ENCODE measurements at places on chromosomes 16 and 17.

DNA sequence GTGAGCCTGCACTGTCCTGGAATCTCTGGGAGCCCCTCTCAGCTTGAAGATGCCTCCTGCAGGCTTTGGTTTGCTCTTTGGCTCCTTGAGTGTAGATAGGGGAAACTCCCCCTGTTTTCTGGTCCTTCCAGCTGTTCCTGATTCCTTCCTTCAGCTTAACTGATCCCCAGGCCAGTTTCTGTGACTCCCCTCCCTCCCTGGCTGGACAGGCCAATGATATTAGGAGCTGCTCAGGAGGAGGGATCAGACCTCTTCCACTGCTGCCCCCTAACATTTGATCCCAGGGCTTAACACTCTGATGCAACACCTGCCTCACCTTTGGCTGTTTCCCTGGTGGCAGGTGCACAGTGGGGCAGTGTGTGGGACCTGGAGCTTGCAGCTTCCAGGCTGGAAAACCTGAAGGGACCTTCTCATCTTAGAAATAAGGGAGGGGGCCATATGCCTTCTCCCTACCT lies at the start of gene TAC4:
TAC4 (minus strand) TSS at position 51 of the 455 bp plus-strand sequence. CDS start 52 bp downstream, outside the sequence.
- no peak for DNase-seq

GRCh38 chr17:67671493-67671892 lies 46.2 kb upstream of the NOL11 start:
- DNase-seq: no peak

DNA sequence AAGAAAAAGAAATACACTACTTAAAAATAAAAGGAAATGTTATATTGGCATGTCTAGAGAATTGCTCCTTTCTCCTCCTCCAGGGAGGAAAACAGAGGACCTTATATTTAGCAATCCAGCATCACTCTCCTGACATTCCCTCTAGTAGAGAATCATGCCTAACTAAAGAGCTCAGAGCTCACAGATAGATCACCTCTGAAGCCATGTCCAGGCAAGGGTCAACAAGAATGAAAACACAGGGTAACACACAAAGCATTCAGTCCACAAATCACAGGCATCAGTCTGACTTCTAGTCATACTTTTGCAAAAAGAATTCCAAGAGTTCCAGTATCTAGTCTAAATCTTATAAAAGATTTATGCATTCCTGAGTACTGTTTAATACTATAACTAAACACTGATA lies 4.4 kb upstream of the HASPIN start:
- no peak for DNase-seq

DNA sequence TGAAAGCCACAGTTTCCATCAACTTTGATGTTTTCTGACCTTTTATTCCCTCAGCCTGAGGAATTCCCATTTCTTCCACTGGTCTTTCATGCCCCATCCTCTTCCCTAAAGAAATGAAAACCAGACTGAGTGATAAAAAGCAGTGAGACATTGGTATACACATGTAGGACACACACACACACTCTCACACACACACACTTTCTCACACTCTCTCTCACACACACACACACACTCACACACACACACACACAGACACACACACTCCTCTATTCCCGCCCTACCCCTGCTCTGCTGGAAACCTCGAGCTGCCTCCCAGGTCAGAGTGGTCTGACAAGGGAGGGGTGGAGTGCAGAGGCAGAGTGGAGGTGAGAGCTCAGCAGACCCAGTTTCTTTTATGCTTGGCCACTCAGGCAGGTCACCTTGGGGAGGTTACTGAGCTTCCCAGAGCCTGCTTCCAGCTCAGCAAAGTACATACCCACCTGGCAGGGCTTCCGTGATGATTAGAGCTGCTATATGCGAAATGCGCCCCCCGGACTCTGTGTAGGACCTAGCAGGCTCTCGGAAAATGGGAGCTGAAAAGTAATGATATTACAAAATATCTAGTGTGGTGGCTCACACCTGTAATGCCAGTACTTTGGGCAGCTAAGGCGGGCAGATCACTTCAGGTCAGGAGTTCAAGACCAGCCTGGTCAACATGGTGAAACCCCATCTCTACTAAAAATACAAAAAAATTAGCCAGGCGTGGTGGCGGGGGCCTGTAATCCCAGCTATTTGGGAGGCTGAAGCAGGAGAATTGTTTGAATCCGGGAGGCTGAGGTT lies 30.7 kb downstream of the CCR7 start:
- no peak for DNase-seq

DNA sequence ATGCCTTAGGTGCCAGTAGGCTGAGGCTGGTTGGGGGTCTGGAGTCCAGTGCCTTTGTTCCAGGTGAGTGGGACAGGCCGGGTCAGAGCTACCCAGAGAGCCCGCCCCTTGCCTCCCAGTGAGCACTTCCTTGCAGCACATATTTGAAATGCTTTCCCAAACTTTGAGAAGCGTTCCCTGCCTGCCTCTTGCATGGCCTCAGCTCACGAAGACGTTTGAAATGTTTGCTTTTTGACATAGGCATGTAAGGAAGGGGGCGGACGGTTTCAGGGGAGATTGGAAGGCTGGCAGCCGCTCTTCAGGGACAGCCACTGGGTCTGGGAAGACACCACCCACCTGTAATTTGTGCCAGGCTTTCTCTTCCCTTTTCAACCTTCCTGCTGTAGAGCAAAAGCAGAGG lies 5.1 kb upstream of the FOXL1 start:
- DNase-seq: no peak

- no peak for DNase-seq
Measured at GRCh38 chr17:51200295-51200694, 34.1 kb downstream of the NME2 start.

DNA sequence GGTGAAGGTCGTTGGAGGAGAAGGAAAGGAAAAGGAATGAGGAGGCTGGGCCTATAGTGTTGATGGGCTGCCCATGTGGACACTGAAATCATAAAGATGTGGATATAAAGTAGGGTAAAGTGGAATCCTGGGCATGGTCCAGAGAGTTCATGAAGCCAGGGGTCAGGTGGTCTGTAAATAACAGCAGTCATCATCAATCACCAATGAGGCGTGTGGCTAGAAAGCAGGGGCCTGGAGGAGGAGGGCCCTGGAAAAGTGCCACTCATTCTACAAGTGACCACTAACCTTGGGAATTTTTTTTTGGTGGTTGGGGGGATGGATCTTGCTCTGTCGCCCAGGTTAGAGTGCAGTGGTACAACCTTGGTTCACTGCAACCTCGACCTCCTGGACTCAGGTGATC lies 115.3 kb upstream of the NOL11 start:
- no peak for DNase-seq

DNA sequence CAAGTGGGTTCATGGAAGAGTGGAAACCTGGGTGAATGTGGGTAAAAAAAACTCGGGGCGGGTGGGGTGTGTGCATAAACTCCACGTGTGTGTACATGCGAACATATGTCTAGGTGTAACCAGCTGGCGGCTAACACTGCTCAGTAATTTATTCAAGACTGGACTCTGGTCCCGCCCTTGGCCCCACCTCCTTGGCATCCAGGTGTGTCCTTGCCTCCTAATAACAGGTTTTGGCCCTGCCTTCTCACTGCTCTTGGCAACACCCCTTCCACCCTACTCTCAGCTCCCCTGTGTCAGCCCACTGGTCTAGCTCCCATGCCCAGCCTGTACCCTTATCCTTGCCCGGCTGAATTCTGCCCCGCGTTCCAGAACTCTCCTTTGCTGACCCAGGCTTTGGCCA lies 8.3 kb downstream of the FLII start:
- DNase-seq: no peak

GRCh38 chr17:21012736-21013135 lies 30.1 kb downstream of the USP22 start:
- no peak for DNase-seq

DNA sequence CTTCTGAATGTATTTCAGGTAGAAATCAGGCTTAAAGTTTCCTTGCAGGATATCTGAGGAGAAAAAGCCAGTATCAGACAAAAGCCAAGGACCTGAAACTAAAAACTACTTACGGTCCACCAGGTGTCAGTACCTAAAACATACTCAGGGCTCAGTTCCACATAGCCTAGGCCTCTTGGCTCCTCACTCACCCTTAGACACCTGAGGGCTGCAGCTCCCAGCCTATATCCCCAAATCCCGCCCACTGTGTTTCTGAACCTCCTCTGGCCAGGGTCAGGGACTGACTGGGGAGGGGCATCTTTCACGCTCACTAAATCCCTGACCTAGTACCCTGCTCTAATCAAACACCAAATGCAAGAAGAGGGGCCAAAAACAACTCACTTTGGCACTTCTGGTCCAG lies 8.8 kb upstream of the ROGDI start:
- no peak for DNase-seq
